ENCODE measurements at places on chromosomes 12 and 14. TPM values are rescaled to one million over a fixed set of nuclear protein-coding genes. Genes with fewer than 3 reads are reported as not detected.
A peak's percentile ranks its signal among the peaks of the same experiment; 100 is the strongest.

GRCh38 chr12:95114766-95115405 lies 41.5 kb upstream of the NR2C1 start:
- peak; percentile 16 for DNase-seq
- no peak overlapping the region for H3K27ac ChIP-seq
- H3K27me3 ChIP-seq, result no peaks in the 10 kb centered on the region
- peaks cover 4% of the 10 kb centered on the region for H3K36me3 ChIP-seq
- H3K4me1 ChIP-seq, result peaks cover 22% of the 10 kb centered on the region

- H3K4me1 ChIP-seq, result no peaks in the 10 kb centered on the region
- DNase-seq, result no peak
- no peak overlapping the region for H3K4me3 ChIP-seq
- H3K27me3 ChIP-seq, result no peaks in the 10 kb centered on the region
- no peak overlapping the region for H3K27ac ChIP-seq
- H3K36me3 ChIP-seq, result no peaks in the 10 kb centered on the region
Measured at GRCh38 chr12:99380701-99381100, 266.9 kb upstream of the GARIN6 start.

DNA sequence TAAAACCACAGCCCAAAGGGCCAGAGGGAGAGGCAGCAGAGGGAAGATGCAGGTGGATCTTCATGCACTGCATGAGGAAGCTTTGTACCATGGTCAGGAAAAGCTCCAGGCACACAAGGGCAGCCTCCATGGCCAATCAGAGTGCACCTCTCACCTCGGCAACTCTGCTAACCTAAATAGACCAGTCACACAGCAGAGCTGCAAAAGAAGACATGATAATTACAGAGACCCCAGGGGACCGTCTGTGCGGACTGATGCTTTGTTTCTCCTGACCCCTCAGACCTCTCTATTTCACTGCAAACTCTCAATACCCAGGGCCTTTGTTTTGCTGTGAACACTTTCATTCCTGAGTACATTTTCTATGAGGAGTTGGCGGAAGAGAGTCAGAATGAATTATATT lies 10.7 kb upstream of the TCL1B start:
- no peaks in the 10 kb centered on the region for H3K36me3 ChIP-seq
- no peak overlapping the region for H3K27ac ChIP-seq
- H3K27me3 ChIP-seq, result no peaks in the 10 kb centered on the region
- no peak overlapping the region for H3K4me3 ChIP-seq
- H3K4me1 ChIP-seq, result no peaks in the 10 kb centered on the region

DNA sequence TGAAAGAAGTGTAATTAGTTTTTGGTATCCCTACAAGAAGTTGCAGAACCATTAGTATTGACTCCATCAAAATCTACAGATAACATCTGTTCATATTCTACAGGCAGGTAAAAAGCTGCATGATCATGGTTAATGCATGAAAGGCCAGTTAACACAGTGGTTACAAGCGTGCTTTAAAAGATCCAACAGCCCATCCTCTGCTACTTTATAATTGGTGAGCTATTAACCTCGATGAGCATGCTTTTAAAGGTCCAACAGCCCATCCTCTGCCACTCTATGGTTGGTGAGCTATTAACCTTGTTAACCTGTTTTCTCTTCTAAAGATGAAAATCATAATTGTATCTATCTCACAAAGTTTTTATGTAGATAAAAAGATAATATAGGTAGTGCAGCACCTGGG lies 289.3 kb downstream of the DUSP6 start:
- H3K27me3 ChIP-seq, result no peaks in the 10 kb centered on the region
- H3K4me1 ChIP-seq, result peaks cover 14% of the 10 kb centered on the region
- DNase-seq, result no peak
- H3K36me3 ChIP-seq, result no peaks in the 10 kb centered on the region
- H3K27ac ChIP-seq, result no peak overlapping the region

- no peaks in the 10 kb centered on the region for H3K4me1 ChIP-seq
- no peak for DNase-seq
- no peaks in the 10 kb centered on the region for H3K27me3 ChIP-seq
- H3K4me3 ChIP-seq, result no peak overlapping the region
Measured at GRCh38 chr12:42617622-42618021, 28.1 kb upstream of the PRICKLE1 start.

DNA sequence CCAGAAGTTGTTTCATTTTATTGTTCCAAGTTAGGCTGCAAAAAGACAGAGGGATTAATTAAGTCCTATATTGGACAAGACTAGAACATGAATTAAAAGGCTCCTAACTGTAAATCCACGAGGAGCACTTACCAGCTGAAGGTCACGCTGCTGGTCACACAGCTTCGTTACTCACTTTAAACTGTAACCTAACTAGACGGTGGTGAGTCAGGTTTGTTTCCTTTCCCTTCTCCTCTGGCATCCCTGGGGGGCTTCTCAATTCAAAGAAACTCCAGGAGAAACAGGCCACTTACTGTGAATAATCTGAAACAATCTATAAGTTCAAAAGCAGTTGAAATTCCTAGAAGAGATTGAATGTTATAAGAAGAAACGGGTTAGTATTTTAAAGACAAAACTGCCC lies 331.4 kb downstream of the BCAT1 start:
- no peak overlapping the region for H3K4me3 ChIP-seq
- no peak overlapping the region for H3K27ac ChIP-seq
- peaks cover 19% of the 10 kb centered on the region for H3K4me1 ChIP-seq
- H3K36me3 ChIP-seq, result no peaks in the 10 kb centered on the region
- no peaks in the 10 kb centered on the region for H3K27me3 ChIP-seq

- no peak for DNase-seq
- no peaks in the 10 kb centered on the region for H3K4me1 ChIP-seq
- H3K27me3 ChIP-seq, result no peaks in the 10 kb centered on the region
- H3K4me3 ChIP-seq, result no peak overlapping the region
Measured at GRCh38 chr14:96538097-96538989, 36.2 kb downstream of the PAPOLA start.

GRCh38 chr12:71584356-71584755 lies 79.3 kb downstream of the ZFC3H1 start:
- no peak overlapping the region for H3K27ac ChIP-seq
- H3K4me1 ChIP-seq, result peaks cover 4% of the 10 kb centered on the region
- H3K27me3 ChIP-seq, result no peaks in the 10 kb centered on the region
- H3K36me3 ChIP-seq, result no peaks in the 10 kb centered on the region
- no peak for DNase-seq

- H3K4me1 ChIP-seq, result peaks cover 44% of the 10 kb centered on the region
- no peaks in the 10 kb centered on the region for H3K27me3 ChIP-seq
- H3K27ac ChIP-seq, result peak overlapping the region; percentile 62
- H3K36me3 ChIP-seq, result no peaks in the 10 kb centered on the region
- DNase-seq, result no peak
Measured at GRCh38 chr12:27555361-27555760, 31.4 kb downstream of the PPFIBP1 start.

- no peak overlapping the region for H3K27ac ChIP-seq
- no peaks in the 10 kb centered on the region for H3K27me3 ChIP-seq
- no peaks in the 10 kb centered on the region for H3K36me3 ChIP-seq
- H3K4me3 ChIP-seq, result no peak overlapping the region
- DNase-seq, result peak; percentile 27
Measured at GRCh38 chr12:64004641-64005040, 160.1 kb downstream of the SRGAP1 start.

DNA sequence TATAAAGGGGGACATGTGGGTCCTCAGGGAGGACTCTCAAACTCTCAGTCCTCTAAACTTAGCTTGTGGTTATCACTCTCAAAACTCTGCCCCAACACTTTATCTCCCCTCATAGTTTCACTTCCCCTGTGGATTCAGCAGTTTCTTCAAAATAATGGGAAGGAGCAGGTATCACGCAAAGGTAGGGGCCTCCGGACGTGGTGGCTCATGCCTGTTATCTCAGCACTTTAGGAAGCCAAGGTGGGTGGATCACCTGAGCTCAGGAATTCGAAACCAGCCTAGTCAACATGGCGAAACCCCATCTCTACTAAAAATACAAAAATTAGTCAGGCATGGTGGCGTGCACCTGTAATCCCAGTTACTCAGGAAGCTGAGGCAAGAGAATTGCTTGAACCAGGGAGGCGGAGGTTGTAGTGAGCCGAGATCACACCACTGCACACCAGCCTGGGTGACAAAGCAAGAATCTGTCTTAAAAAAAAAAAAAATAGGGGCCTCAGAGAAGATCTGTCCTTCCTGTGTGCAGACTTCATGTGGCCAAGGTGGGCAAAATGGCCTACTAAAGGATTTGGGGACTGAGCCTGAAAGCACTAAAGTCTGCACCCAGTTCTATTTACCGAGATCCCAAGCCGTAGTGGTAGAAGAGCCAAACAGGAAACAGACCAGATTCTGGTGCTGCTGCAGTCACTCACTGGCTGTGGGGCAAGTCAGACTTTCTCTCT lies 6.4 kb downstream of the ITGB7 start:
- DNase-seq, result no peak
- no peak overlapping the region for H3K27ac ChIP-seq
- no peaks in the 10 kb centered on the region for H3K36me3 ChIP-seq
- H3K27me3 ChIP-seq, result no peaks in the 10 kb centered on the region
- no peak overlapping the region for H3K4me3 ChIP-seq

GRCh38 chr12:107511292-107511691 lies 174.3 kb upstream of the PWP1 start:
- no peak overlapping the region for H3K4me3 ChIP-seq
- peak; percentile 83 for DNase-seq
- H3K4me1 ChIP-seq, result peaks cover 15% of the 10 kb centered on the region
- no peaks in the 10 kb centered on the region for H3K27me3 ChIP-seq
- H3K36me3 ChIP-seq, result no peaks in the 10 kb centered on the region

- H3K36me3 ChIP-seq, result no peaks in the 10 kb centered on the region
- no peaks in the 10 kb centered on the region for H3K4me1 ChIP-seq
- no peak overlapping the region for H3K27ac ChIP-seq
- H3K27me3 ChIP-seq, result no peaks in the 10 kb centered on the region
Measured at GRCh38 chr12:115185506-115185905, 501.5 kb upstream of the TBX3 start.

The RTN1 gene
- 1.2 TPM for total RNA-seq

The KIF5A gene
- total RNA-seq, result 7.2 TPM

The PPFIA2 gene
- 1.3 TPM for total RNA-seq

The NELL2 gene
- total RNA-seq, result 0.53 TPM

The PDE3A gene
- total RNA-seq, result 1.7 TPM

The TNFRSF1A gene
- 128 TPM for total RNA-seq

The CCDC177 gene
- not detected for total RNA-seq

The TAS2R7 gene
- total RNA-seq, result not detected
